ENCODE measurements at places on chromosomes 7 and 10.

DNA sequence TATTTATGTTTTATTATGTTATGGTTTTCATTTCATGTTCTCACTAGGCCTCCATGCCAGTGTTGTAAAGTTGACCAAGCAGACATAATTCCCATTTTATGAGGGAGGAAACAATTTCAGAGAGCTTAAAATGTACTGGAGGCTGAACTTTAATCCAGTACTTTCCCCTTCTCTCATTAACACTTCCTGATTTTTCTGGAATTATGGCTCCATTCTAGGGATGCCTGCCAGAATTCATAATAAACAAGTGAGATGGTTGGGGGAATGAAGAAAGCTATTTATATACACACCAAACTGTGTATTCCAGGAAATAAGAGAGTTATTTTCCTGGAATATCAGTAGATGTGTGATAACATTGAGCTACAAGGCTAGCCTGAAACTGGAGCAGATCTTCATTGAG is 6.9 kb downstream of the TMEM236 start:
- DNase-seq, result no peak

- DNase-seq, result no peak
These were observed 32.9 kb downstream of the TACC2 start for GRCh38 chr10:122021828-122022227.

DNA sequence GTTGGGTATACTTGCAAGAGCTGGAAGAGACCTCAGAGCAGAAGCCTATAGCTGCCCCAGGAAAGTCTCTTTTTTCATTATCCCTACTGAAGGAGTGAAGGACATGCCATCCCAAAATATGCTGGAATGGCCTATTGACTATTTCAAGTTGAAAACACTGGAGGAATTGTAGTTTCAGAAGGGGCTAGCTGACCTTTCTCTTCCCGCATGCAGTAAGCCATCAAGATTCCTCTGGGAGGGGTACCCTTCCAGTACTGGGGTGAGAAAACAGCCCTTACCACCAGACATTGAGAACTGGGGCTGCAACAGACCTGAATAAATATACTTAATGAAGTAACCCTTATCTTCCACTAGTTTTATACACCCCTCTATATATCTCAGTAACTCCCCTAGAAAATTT is 41.7 kb downstream of the CHCHD3 start:
- no peak for DNase-seq

GRCh38 chr7:23027261-23027660 is 13.3 kb upstream of the HYCC1 start:
- DNase-seq, result no peak

DNA sequence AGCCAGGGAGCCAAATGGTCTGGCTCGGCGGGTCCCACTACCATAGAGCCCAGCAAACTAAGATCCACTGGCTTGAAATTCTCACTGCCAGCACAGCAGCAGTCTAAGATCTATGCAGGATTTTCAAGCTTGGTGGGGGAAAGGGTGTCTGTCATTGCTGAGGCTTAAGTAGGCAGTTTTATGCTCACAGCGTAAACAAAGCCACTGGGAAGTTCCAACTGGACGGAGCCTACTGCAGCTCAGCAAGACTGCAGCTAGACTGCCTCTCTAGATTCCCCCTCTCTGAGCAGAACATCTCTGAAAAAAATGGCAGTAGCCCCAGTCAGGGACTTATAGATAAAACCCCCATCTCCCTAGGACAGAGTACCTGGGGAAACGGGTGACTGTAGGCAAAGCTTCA is 277.6 kb upstream of the PHF14 start:
- no peak for DNase-seq

DNA sequence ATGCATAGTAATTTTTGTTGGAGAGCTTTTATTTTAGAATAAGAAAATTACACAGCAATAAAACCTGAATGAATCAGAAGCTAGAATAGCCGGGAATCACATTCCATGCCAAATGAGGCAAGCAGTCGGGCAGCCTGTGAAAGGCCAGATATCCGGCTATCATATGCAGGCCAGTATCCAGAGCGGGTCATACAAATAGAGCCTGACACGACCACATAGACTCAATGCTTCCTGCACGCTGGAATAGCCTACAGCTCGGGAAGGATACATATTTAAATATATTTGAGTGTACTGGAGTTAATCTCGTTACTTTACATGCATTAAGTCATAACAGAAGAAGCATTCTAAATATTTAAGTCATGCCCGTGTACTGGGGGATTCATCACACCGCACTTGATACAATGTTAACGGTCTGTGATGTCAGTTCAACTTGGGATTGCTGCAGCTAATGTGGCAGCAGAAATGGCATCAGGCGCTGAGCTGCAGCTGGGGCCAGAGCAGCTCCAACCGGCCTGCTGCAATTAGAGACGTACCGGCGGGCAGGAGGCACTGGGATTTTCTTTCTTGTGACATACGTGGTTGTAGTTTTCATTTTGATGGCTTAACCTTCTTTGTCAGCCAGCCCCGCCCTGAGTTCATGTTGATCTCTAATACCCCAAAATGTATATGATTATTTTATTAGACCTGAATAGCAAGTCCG is 112.0 kb downstream of the EBF3 start:
- no peak for DNase-seq

DNA sequence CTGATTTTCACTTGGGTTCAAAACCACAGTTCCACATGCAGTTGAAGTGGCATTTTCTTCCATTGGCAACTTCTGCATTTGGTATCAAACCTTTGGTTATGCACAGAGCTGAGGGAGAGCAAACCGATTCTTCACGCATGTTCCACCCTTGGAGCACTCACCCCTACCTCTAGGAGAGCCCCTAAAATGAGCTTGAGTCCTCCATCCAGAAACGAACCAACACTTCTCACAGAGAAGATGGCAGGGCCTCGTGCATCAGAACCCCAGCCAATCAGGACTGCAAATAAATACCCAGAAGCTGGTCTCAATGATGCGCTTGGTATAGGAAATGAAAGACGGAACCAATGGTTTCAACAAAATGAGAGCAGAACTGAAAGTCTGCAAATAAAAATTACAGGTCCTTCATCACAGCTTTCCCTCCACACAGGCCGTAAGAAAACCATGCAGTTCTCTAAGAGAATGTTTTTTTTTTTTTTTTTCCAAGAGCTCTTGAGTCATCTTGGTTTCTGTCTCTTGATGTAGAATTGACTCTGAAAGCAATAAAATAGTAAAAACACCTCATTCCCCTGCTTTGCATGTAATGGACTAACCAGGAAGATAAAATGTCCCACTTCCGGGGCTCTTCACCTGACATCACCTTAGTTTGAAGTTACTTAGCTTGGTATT is 23.9 kb downstream of the KLF6 start:
- DNase-seq, result peak; percentile 75

DNA sequence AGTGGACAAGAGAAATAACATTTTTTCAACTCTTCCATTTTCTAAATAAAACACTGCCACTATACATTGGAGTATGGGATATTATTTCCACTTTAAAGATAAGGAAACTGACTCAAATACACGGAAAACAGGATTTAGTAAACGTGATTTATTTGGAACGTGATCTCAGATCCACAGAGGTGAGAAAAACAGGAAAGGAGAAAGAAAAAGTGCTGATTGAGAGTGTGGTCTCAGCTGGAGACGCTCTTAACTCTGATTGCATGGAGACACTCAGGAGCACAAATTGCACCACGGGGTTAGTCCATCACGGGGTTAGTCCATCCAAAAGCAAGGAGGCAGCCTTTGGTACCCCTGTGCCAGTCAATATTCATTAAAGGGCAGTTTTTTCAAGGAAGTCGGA is 142.5 kb downstream of the GNAT3 start:
- DNase-seq, result no peak

DNA sequence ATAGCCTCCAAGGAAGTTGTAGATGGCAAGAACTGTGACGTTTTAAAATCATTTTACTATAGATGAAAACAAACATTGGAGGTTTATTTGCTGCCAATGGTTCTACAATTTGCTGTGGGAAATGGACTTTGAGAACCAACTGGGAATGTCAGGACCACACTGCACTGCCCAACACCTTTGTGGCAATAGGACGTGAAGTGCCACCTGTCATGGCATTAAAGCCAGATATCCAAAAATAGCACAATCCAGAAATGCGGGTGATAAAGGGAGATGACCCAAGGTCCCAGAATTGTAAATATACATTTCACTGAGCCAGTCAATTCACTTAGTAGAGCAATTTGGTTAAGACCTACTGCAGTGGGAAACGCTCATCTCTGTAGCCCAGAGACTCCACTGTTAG is 116.4 kb downstream of the MPP7 start:
- no peak for DNase-seq

- no peak for DNase-seq
These were observed 54.8 kb downstream of the PPP1R17 start for GRCh38 chr7:31741852-31742251.

DNA sequence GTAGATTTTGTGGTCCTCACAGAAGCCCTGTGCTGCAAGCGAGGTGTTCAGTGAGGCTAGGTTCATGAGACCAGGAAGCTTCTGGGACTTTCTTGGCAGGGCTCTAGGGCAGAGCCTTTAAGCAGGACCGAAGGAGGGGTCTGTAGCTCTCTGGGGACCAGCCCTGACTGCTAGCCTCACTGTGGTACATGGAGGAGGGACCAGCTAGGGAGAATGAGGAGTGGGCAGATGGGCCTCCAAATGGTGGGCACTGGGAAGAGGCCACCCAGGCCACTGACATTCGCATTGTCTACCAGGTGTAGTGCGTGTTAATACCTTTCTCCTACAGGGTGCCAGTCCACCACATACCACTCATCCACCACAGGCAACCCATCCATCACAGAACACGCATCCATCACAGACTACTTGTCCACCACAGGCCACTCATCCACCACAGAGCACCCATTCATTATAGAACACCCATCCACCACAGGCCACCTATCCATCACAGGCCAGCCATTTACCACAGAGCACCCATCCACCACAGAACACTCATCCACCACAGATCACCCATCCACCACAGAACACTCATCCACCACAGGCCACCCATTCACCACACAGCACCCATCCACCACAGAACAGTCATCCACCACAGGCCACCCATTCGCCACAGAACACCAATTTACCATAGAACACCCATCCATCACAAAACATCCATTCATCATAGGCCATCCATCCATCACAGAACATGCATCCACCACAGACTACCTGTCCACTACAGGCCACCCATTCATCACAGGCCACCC is 31.6 kb upstream of the ZNF488 start:
- DNase-seq, result no peak

DNA sequence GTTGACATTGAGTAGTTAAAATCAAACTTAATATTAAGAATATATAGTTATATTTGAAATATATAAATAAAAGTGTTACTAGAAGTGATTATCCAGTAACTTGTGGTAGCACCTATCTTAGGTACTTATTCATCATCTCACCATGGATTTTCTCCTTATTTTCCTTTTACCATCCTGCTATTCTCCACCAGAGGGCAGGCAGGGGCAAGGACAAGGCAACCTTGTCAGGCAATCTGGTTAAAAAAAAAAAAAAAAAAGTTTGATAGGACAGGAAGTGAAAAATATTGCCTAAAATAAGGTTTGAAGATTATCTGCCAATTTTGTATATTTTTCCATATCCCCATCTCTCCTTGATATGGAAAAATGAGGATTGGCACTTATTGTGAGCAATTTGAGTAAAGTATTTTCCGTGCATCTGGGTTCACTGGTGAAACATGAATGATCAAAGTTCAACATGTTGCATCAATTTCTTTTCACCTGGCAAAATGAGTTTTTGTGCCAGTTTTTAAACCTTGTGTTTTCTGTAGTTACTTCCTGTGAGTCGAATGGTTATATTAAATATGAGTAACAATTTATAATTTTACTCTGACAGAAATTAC is 256.7 kb downstream of the AGMO start:
- no peak for DNase-seq

- no peak for DNase-seq
These were observed 6.3 kb downstream of the CXCL12 start for GRCh38 chr10:44378626-44379025.

- no peak for DNase-seq
These were observed 8.2 kb downstream of the CYP2W1 start for GRCh38 chr7:990933-991728.

- DNase-seq, result no peak
These were observed 202.9 kb downstream of the TRIL start for GRCh38 chr7:28755255-28755654.

DNA sequence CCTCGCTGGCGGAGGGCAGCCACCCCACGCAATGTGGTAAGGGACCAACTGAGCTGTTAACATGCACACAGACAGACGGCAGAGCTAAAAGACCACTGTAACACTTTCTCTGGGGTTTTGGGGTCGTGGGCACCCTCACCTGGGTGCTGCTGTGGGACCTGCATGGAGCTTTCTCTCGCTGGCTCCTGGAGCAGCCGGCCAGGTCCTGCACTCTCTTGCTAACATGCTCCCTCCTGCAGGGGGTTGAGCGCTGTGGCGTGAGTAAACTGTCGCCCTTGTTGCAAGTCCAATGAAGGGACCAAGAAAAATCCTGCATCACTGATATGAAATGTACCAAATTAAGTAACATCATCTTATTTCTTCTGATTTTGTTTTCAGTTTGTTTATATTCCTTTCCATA is 92.0 kb downstream of the ADK start:
- DNase-seq, result no peak

DNA sequence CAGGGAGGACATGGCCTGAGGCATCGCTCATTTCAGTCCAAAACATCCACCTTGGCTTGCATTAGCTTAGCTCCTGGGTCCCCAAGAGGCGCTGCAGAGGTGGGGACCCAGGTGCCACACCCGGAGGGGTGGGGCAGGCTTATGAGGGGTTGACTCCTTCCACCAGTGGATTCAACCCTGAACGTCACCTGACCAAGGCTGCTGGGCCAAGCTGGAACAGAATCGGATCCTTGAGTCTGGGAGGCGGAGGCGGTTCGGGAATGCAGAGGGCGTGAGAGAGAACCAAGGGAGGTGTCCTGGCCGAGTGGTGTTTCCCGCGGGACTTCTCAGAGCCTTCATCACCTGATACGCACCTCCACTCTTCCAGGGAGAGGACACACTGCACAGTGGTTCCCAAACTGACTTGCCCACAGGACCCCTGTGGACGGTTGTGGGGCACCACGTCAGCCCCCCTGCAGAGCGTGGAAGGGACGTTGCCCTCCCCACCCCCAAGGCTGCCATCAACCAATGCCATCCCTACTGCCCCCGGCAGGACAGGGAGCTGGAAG is 4.5 kb upstream of the MICALL2 start:
- DNase-seq, result no peak

- DNase-seq, result no peak
These were observed 130.5 kb upstream of the TNS3 start for GRCh38 chr7:47712416-47712815.

DNA sequence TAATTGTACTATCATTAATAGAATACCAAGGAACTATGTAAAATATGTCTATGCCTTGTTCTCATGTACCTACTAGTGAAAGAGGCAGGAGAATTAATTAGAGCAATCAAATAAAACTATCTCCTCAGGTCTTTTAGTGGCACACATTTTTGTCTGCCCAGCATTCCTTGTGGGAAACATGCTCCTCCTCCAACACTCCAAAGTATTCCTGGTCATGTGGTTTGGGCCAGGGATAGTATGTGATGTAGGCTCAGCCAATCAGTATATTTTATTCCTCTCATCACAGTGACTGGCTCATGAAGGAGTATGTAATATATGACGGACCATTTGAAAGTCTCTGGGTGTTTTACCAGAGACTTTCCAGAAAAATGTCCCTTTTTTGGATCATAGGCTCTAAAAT is 16.7 kb upstream of the SYPL1 start:
- DNase-seq, result no peak

Measured in CD4-positive, alpha-beta T cell treated with Interleukin-2 at 100 ng/mL for 4 hours (primary cell).